ENCODE measurements at places on chromosomes 1 and 21.

DNA sequence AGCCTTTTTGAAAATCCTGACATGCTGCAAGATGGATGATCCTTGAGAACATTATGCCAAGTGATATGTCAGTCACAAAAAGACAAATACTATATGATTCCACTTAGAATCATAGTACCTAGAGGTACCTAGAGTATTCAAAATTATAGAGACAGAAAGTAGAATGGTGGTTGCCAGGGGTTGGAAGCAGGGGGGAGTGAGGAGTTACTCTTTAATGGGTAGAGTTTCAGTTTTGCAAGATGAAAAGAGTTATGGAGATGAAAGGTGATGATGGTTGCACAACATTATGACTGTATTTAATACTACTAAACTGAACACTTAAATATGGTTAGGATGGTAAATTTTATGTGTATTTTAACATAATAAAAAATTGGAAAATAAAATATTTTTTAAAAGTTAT lies 37.9 kb upstream of the PODN start:
- no peak for DNase-seq

- DNase-seq = no peak
Measured at GRCh38 chr1:204203206-204203767, 7.0 kb upstream of the KISS1 start.

GRCh38 chr21:28674763-28675162 lies 317.9 kb downstream of the LTN1 start:
- DNase-seq = no peak

- DNase-seq = no peak
Measured at GRCh38 chr1:165191087-165191486, 165.4 kb downstream of the LMX1A start.
